ENCODE measurements at places on chromosomes 2 and 18.

- no peak for DNase-seq
Measured at GRCh38 chr2:232230560-232230959, 148.0 kb upstream of the ALPP start.

DNA sequence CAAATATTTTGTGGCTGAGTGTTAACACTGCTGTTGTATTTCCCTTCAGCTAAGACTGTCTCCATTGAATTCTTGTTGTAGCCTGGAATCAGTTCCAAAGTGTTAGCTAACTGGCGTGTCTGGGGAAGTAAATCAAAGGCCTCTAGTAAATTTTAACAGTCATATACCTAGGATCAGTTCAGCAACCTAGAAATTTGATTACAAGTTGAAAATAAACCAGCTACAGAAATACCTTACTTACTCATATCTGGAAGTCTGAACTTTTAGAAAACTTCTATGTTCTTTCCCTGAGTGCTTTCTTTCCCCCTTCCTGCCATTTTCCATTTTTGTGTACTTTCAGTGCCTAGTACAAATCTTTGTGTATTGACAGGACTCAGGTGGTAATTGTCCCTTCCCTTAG is 396.7 kb upstream of the DCC start:
- no peak for DNase-seq

- DNase-seq, result no peak
Measured at GRCh38 chr2:36376319-36376765, 20.8 kb downstream of the CRIM1 start.

DNA sequence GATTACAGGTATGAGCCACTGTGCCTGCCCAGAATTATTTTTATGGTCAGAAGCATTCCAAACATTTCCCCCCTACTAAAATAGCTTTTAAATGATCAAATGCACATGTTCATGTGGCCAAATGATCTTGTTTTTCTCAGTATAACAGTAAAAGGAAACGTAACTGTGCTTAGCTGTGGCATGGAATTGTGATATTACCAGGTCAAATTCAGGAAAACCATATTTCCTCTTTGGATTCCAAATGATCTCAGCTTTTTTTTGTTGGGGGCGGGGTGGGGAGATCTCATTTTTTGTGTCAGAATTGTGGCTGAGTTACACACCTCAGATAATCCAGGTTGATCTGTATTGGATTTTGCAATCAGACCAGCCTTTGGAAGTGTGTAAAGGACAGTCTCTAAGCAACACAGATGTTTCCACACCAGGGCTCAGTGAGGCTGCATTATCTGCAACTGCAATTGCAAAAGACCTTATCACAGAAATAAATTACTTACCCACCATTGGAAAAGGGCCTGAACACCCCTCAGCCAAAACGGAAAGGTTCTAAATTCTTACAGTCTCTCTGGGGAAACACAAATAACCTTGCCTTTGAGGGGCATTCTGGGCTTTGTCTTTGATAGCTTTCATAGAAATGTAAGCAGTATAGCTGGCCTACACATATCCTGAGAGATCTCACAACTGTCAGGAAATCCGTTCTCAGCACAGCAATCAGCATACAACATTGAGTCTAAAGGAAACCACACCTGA is 8.4 kb downstream of the CASP10 start:
- no peak for DNase-seq

GRCh38 chr2:241018051-241018891 is 19.9 kb downstream of the SNED1 start:
- no peak for DNase-seq

DNA sequence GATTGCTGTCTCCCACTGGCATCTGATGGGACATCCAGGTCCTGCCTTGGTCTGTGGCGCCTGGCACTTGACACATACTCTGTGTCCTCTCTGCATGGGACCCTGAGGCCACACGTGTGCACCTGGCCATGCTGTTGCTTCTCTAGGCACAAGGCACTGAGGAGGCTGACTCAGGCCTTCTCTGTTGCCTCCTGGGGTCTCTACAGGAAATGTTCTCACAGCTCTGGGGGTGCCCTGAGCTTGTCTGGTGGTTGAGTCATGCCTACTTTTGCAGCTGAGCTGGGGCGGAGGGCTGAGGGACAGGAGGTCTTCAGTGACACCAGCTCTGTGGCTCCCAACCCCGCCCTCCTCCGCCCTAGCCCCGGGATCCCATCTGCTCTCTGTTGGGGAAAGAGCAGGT is 207.0 kb upstream of the HS6ST1 start:
- DNase-seq, result no peak

DNA sequence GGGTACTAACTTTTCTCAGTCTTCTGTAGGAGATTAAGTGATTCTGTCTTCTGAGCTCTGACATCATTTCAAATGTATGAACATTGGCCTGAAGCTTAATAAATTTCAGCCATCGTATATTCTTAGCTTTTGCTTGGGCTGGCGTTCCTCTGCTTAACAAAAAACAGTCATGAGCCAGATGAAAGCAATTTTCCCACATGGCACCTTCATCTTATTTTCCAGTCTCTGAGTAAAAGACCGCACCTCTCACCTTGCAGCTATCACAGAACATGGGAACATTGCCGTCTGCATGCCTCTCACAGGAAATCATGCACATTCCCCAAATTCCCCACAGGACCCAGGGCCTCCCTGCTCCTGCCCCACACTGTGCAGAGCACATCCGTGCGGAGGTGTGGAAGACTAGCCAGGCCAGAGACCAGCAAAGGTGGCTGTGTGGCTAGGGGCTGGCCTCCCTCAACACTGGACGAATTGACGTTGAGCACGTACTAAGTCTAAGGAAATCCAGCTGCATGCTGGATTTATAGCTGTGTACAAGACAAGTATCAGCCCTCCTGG is 531.8 kb upstream of the ID2 start:
- no peak for DNase-seq

GRCh38 chr2:53104263-53104662 is 663.3 kb upstream of the CHAC2 start:
- no peak for DNase-seq

DNA sequence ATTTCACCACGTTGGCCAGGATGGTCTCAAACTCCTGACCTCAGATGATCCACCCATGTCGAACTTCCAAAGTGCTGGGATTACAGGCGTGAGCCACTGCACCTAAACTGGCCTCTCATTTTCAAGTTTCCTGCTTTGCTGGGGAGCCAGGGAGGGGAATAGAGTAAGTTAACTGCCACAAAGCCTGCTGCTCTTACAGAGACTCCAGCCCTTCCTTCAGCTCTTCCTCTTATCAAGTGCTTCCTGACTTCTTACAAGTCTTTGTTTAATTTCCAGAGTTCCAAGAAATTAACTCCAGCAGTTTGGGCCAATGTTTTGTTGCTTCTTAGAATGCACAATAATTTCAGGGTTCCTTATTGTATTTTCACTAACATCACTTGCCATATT is 24.3 kb upstream of the UBE2F start:
- DNase-seq, result no peak

- DNase-seq, result no peak
Measured at GRCh38 chr18:56391931-56392590, 246.3 kb downstream of the TXNL1 start.

DNA sequence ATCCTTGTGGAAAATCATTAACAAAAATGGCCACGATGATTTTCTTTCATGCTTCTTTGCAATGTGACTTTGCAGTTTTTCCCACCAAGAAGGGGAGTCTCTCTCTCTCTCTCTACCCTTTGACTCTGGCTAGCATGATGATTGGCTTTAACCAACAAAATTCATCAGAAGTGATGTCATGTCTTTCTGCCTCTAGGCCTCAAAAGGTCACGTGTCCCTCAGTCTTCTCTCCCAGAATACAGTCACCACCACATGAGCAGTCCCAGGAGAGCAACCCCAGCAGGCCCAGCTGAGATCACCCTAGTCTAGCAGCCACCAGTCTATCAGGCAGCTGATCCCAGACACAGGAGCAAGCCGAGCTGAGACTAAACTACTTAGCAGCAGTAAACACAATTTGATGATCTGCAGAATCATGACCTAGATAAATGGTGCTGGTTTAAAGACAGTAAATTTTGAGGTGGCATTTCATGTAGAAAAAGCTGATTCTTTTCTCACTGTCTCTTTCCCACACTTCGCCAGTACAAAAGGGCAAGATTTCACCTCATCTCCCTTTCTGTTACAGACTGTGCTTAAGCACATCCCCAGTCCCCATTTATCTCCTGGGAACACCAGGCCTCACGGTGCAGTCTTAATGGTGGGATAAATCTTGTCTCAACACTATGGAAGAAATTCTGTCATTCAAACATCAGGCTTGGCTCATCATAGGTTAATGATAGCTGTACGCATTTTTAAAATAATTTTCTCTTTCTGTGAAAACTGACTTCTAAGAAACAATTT is 132.7 kb downstream of the SCG2 start:
- no peak for DNase-seq

DNA sequence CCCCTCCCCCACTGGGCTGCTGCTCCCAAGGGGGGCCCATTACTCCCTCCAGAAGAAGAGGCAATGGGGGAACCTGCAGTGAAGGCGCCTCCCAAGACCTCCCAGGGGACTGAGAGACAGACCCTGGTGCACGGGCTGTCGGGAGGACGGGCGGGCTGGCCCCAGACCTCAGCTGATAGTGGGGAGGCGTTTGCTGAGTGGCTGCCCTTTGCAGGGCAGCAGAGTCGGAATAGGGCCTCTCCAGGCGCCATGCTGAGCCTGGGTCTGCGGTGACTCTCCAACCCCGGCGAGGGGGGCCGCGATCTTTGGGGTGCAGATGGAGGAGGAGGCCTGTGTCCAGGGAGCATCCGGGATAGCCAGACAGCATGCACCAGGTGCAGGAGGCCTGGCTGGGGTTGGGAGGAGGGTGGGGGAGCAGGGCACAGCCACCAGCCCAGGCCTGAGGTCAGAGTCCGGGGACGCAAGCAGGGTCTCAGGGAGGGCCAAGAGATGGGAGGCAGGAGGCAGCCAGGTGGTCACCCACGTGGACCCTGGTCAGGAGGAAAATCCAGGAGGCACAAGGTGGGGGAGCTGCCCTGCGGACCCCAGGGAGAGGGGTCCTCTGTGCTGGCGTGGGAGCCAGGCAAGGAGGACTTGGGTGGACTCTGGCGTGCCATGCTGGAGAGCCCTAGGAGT is 11.0 kb downstream of the CROCC2 start:
- DNase-seq, result no peak

GRCh38 chr18:53567929-53568574 is 656.4 kb downstream of the MBD2 start:
- no peak for DNase-seq

- DNase-seq, result no peak
Measured at GRCh38 chr2:133526530-133527300, 41.5 kb downstream of the NCKAP5 start.

GRCh38 chr2:221521233-221521845 is 50.8 kb downstream of the EPHA4 start:
- no peak for DNase-seq

- no peak for DNase-seq
Measured at GRCh38 chr2:74528600-74529356, 728 bp downstream of the AUP1 start.

- DNase-seq, result no peak
Measured at GRCh38 chr18:70892381-70892780, 603.5 kb downstream of the SOCS6 start.

- no peak for DNase-seq
Measured at GRCh38 chr2:148027822-148028221, 6.9 kb downstream of the MBD5 start.

- DNase-seq, result no peak
Measured at GRCh38 chr18:11857177-11857887, 6.1 kb downstream of the CHMP1B start.

- DNase-seq, result peak; percentile 61
Measured at GRCh38 chr2:69644506-69644979, 1.0 kb upstream of the AAK1 start.

DNA sequence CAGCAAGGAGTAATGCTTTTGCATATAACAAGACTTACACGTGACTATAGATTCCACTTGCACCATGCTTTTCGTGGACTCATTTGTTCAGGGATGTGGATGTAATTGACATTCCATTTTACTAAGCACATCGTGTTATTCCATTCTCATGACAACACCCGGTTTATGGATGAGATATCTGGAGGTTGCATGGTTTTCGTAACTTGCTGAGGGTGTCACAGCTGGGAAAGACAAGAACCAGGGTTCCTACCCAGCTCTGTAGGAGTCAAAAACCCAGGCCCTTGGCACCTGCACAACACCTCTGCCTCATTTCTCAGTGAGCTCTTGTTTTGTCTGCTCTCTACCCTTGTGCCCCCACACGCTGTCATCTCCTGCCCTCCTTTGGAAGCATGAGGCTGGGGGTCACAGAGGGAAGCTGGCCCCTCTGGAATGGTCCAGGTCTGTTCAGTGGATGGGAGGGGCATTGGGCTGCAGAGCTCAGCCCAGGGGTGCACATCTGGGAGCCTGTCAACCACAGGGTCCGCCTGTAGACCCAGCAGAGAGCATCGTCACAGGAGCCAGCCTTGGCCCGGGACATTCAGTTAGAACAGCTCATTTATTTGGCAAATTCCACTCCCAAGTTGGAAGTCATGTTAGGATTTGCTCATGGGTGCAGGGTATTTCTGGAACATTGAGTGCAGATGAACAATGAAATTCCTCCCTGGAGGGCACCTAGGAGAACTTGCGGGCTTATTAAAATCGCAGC is 120.1 kb upstream of the TWIST2 start:
- DNase-seq, result no peak

DNA sequence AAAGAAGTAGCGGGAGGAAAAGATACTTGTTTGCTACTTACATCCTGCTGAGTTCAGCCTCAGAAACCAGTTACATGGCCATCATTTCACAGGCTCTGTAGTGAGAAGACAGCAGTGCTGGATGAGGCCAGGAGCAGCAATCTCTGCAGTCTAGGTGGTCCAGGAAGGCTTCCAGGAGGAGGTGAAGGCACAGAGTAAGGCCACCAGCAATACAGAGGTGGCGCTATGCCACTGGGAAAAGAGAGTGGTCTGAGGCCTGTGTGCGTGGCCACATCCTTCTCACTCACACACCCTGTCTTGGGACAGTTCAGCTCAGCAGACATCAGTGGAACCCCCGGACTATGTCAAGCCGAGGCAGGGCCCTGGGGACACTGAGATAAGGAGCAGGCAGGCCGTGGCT is 162.7 kb downstream of the KLHL29 start:
- no peak for DNase-seq

- DNase-seq, result no peak
Measured at GRCh38 chr2:125516496-125517109, 1139.4 kb upstream of the GYPC start.

DNA sequence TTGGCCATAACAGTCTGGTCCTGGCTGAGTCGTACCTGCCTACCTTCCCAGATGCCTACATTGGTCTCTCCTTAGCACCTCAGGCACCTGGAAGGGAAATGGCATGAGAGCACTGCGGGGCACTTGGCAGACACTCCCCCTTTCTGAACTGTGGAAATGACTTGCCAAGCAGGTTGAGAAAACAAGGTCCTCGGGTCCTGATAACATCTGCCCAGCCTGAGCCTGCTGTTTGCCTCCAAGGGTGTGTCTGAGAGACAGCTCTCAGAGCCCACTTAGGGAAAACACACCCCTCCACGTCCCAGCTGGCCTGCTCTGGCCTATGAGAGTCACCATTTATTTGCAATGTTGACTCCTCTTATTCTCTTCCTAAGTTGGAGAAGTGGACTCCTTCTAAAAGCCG is 10.5 kb downstream of the FAM110C start:
- DNase-seq, result peak; percentile 96

Measured in NCI-H187 (cell line).